CD4-positive, alpha-beta memory T cell (primary cell): ENCODE measurements at places on chromosomes 1 and 21.
A peak's percentile ranks its signal among the peaks of the same experiment; 100 is the strongest.

DNA sequence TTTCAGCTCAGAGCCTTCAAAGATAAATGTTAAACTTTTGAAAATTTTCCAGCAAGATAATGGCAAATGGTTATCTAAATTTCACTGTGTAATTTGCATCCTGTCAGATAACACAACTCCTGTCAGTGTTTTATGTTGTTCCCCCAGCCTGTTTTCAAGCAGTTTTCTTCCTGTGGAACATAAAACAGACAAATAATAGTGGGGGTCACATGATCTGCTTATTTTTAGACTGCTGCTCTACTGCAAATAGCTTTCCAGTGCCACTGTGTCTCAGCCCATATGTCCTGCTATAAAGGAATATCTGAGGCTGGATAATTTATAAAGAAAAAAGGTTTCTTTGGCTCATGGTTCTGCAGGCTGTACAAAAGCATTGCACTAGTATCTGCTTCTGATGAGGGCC lies 32.2 kb downstream of the FMO3 start:
- no peak for DNase-seq

- DNase-seq, result no peak
These were observed 22.4 kb downstream of the ARMH1 start for GRCh38 chr1:44696789-44697345.

GRCh38 chr1:176515310-176515709 lies 52.3 kb downstream of the PAPPA2 start:
- no peak for DNase-seq

DNA sequence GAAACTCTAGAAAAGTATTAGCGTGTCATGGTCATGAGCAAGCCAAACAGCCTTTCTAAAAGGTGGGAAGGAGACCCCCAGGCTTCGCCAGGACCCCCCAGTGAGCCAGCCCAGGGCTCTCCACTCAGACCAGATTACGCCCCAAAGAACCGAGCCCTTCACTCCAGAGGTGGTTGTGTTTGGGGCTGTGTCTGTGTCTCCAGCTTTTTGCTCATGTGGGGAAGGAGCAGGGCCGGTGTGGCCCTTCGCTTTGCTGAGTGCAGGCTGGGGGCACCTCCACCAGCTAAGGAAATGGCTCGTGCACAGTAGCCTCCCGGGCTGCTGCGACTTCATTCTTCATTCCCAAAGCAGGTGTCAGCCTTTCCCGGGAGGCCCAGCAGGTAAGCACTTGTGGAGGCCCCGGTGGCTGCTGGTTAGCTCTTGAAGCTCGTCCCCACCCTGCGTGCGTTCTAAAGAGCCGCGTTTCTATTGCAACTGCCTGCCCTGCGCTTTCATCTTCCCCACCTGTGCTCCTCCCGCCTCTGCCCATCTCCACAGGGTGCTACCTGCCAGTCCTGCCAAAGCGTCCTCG lies 531 bp downstream of the TSPEAR start:
- peak; percentile 11 for DNase-seq

GRCh38 chr1:39490596-39491145 lies 765 bp upstream of the BMP8A start:
- peak; percentile 14 for DNase-seq

DNA sequence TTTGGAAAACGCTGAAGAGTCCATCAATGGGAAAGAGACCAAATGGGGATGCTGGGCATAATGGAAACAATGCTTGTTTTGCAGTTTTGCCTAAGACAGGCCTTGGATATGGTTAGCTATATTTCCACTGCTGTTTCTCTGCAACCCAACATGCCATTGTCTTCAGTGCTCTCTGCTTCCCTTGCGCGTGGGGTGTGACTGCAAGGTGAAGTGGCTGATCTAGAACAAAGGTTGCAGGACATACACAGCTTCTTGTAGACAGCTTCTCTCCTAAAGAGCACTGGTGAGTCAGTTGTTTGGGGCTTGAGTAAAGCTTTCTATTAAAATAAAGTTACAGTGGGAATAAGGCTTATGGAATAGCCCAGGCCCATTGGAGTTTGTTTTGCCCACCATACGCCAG lies 33.0 kb downstream of the RUNX1 start:
- no peak for DNase-seq

GRCh38 chr1:115088871-115089419 lies 358 bp downstream of the TSPAN2 start:
- no peak for DNase-seq

GRCh38 chr1:64527165-64527564 lies 57.2 kb downstream of the CACHD1 start:
- DNase-seq, result no peak

- no peak for DNase-seq
These were observed 46.8 kb downstream of the PRAMEF20 start for GRCh38 chr1:13456904-13457532.

DNA sequence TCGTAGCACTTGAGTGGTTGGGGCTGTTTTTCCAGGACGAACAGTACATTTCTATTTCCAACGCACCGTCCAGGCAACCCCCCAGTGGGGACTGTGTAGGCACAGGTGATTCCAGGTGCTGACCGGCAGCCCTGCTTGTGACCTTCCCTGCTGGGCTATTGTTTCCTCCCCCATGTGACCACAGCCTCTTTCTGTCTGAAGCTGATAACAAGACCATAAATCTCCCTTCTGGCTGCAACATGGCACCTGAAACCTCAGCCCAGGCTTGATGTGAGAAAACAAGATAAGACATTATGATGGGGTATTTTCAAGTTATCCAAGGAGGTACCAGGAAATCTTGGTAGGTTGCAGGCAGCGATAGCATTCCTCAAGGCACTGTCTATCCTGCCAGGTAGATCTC lies 48.2 kb downstream of the HLX start:
- DNase-seq, result no peak

GRCh38 chr1:162007466-162007865 lies 16.2 kb downstream of the OLFML2B start:
- DNase-seq, result no peak

DNA sequence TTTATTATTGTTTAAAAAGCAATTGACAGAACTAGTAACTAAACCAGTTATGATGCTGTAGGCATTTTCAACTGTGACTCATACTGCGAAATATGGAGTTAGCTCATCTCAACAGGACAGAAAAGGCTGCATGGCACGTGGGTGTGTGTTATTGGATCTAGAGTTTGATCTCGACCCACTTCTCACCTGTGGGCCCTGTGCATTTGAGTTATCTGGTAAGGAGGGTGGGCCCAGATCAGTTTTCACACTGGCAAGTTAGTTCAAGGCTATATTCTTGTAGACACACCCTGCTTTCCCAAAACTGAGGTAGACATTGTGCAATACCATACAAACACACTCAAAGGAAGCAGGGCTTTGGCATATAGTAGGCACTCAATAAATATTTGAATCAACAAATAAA lies 71.3 kb upstream of the PRDX6 start:
- no peak for DNase-seq

GRCh38 chr1:107807405-107807804 lies 157.6 kb downstream of the VAV3 start:
- DNase-seq, result no peak

DNA sequence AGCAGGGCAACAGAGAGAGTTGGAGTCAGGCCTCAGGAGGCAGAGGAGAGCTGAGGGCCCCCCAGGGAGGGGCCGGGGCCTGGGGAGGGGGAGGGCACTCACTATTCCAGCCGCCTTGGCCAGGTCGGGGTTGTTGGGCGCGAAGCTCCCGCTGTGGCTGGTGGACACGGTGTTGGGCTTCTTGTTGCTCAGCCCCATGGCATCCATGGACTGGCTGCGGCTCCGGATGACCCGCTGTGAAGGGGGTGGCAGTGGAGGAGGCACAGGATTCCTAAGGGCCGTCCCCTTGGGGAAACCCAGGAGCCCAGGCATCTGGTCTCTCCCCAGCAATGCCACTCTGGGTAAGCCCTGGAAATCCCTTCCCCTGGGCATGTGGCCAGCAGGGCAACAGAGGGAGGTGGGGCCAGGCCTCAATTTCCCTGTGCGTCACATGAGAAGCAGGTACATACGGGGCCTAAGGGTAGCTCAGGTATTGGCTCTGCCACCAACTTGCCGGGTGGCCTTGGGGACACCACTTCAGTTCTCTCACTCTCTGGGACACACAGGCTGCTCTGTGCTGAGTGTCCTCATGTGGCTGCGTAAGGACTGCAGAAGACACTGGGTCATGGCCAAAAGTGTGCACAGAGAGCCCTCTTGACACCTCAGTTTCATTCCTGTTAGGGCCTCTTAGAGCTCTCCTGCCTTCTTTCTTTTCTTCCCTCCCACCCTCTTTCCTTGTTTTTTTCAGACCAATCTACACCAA lies 63.0 kb downstream of the RAP1GAP start:
- no peak for DNase-seq

DNA sequence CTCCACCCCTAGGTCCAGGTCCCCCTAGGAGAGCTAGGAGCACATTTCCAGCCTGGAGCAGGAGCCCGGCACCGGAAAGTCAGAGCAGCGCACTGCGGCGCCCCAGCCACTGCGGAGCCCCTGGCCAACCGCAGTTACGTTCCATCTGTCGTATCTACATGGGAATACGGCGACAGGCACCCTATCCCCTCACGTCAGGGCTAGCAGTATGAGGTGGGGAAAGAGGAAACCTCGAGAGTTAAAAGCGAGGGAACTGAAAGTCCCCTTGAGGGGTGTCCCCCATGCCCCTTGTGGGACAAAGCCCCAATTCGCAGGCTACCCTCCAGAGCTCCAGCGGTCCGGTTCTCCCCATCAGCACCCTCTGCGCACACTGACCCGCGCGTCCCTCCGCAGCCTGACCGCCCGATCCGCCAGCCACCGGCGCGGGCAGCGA lies 995 bp downstream of the COLGALT2 start:
- DNase-seq, result peak; percentile 18

DNA sequence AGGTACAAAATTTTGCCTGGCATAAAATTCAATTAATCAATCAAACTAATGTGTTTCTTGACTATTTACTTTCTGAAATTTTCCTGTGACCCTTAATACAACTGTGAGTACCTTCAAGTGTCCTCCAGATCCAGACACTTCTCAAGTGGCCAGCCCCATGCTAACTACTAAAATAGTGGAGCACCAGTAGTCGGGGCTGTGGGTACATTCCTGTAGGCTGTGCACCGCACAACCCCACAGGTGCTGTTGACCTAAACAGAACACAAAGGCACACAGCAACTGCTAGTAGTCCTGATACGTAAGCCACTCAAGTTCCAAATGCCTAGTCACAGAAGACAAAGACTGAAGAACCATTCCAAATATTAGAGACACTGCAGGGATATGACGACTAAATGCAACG lies 36.6 kb downstream of the TMEM50B start:
- no peak for DNase-seq

- peak; percentile 23 for DNase-seq
These were observed 742 bp downstream of the ARTN start for GRCh38 chr1:43934101-43934985.

GRCh38 chr1:154459080-154459479 lies 42.9 kb upstream of the TDRD10 start:
- no peak for DNase-seq

- no peak for DNase-seq
These were observed 604 bp upstream of the TMEM79 start for GRCh38 chr1:156283521-156283920.

- DNase-seq, result no peak
These were observed 2.1 kb downstream of the SLC66A1 start for GRCh38 chr1:19313961-19314882.

- DNase-seq, result no peak
These were observed 40.5 kb upstream of the IFNAR2 start for GRCh38 chr21:33189237-33189636.

GRCh38 chr1:59685666-59686065 lies 129.1 kb upstream of the HOOK1 start:
- DNase-seq, result no peak

DNA sequence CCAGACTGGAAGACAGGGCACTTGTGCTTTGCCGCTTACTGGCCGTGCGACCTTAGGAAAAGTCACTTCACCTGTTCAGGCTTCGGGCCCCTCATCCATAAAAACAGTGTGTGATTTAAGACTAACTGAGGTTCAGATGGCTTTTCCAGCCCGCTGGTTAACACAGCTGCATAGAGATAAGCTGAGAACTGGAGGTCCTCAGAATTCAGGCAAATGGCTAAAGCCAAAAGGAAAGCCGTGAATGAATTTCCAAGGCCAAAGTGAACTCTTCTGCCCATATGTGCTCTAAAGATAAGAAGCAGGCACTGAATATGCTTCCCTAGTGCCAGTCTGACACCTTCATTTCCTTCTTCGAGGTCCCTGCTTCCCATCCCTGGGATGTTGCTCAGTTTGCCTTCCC lies 23.5 kb upstream of the SARS1 start:
- DNase-seq, result no peak

DNA sequence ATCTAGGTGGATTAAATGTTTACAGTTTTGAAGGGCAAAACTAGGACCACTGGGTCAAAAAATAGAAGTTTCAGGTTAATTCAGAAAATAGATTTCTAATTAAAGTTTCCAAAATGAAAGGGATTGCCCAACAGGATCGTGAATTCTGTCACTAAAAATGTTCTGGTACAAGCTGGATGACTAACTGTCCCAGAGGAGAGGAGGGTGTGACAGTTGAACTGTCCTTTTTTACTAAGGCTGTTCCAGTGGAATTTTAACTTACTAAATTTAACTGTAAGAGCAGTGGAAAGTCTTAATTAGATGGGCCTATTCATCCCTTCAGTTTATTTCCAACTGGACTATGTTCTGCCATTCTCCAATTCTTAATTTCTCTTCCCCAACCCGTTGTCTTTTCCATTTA lies 7.2 kb downstream of the SNX7 start:
- no peak for DNase-seq

GRCh38 chr1:95246511-95246910 lies 12.5 kb downstream of the RWDD3 start:
- DNase-seq, result no peak

DNA sequence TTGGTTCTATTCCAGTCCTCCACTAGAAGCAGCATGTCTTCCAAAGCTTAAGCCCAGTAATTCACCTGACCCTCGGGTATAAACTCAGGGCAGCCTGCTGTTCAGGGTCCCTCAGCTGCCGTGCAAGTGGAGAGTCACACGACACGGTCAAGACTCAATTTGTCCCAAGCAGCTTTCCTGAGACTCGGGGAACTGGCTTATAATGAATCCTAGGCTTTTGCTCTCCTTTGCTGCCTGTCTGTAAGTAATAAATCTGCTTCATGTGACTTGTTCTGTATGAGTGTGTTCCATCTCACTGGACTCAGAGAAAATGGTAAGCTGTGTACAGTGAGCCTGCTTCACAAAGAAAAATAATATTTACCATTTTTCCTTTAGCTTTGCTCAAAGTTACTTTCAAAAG lies 119.8 kb downstream of the CYYR1 start:
- DNase-seq, result no peak

DNA sequence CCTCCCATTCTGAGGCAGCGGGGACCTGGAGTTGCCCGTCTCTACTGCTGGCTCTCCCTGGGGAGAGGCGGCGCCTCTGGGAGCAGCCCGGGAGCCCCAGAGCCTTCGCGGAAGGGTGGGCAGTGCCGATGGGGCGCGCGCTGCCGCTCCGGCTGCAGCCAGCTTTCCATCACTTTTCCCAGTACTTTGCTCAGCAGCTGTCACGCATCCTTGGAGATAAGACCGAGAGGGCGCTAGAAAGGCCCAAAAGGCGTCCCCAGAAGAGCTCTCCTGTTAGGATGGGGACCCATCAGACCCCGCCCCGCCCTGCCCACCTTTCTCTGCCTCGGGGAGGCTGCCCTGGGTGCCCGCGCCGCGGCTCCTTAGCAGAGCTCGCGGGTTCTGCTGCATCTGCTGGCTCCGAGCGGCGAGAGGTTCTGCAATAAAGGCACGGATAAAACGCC lies 534 bp downstream of the KCNH1 start:
- DNase-seq, result no peak
